ENCODE measurements at places on chromosomes 1 and 21.
A peak's percentile ranks its signal among the peaks of the same experiment; 100 is the strongest.

DNA sequence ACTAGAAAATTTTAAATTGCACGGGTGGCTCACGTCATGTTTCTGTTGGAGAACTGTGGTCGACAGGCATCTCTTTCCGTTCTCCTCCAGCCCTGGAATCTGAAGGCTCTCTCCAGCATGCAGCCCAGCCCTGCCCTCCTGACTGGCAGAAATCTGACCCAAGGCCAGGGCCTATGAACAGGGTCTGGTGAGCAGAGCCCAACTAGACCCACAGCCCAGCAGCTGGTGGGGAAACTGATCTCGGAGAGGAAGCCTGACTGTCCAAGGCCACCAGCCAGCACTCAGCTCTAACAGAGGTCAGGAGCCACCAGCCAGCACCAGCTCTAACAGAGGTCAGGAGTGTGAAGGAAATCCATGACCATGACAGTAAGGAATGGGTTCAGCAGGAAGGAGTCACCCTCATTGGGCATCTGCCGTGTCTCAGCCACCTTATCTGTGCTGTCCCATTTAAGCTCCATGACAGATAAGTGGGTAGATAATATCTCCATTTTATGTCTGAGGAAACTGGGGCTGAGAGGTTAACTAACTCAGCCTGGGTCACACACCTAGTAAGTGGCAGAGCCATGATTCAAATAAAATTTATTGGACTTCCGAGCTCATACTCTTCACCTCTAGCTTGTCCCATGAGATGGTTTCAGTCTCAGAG is 20.2 kb upstream of the PKP1 start:
- DNase-seq: no peak

DNA sequence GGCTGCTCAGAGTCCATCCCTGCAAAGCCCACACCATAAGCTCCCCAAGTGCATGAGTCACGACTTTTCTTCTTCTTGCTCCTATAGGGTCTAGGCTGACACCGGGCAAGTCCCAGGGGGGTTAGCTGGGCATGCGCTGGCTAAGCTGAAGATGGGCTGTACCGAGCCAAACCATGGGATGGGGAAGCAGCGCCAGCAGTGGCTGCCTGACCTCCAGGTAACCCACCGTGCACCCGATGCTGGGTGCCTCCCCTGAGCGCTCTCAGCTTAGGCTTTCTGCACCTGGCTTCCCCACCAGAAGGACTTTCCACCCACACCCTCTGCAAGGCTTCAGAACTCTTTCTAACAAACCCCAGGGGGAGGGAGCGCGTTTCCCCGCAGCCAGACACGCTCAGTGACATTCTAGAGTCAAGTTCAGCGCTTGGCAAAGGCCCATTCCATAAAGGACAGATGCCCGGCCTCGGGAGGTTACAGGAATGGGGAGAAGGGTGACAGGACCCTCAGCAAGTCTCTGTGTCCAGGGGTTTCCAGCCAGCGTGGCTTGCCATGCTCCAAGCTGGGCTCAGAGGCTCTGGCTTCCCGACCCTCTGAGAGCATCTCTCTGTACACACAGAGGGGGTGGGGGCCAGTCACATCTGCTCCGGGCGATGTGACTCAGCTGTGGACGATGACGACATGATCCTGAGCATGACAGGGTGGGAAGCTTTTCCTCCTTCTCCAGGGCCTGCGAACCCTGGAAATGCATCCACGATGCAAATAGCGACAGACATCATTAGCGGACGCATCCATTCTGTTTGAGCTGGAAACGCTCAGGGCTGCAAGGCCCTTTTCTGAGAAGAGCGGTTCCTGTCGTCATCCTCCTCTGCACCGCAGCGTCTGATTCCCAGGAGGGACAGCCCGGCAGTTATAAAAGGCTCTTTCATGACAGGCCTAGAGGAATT is 107.8 kb downstream of the SIK1 start:
- DNase-seq: no peak

- no peak for DNase-seq
Observed at GRCh38 chr1:17675744-17676143, 79.4 kb upstream of the ACTL8 start.

DNA sequence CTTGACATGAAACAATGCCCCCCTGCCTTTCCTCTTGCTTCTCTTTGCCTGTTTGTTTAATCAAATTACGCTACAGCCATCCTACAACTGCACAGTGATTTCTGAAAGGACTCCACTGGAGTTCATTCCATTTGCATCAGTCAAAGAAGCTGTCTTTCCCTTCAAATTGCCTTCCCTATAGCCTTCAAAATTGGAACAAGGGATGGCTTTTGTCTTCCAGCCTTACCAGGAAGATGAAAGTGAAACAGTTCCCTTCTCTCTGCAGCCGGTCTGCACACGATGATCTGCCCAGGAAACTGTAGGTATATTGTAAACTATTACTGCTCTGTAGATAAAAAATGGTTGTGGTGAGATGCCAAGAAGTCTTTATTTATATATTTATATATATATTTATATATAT is 65.6 kb upstream of the ETS2 start:
- no peak for DNase-seq

DNA sequence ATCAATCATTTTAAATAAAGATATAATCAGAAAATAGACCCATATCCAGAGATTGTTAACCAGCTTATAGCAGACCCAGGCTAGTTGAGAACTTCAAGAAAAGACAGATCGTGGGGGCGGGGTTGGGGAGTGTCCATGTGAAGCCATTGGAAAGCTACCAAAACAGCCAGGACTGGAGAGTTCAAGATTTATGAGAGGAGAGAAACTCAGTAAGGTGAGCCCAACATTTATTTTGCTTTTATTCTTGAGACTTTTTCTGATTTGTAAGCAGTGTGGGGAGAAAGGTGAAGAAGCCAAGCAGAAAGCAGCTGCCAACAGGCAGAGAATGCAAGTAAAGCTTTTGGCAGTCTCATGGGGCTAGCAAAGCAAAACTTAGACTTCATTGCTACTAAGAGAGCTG is 179.9 kb downstream of the VPS13D start:
- DNase-seq: no peak

DNA sequence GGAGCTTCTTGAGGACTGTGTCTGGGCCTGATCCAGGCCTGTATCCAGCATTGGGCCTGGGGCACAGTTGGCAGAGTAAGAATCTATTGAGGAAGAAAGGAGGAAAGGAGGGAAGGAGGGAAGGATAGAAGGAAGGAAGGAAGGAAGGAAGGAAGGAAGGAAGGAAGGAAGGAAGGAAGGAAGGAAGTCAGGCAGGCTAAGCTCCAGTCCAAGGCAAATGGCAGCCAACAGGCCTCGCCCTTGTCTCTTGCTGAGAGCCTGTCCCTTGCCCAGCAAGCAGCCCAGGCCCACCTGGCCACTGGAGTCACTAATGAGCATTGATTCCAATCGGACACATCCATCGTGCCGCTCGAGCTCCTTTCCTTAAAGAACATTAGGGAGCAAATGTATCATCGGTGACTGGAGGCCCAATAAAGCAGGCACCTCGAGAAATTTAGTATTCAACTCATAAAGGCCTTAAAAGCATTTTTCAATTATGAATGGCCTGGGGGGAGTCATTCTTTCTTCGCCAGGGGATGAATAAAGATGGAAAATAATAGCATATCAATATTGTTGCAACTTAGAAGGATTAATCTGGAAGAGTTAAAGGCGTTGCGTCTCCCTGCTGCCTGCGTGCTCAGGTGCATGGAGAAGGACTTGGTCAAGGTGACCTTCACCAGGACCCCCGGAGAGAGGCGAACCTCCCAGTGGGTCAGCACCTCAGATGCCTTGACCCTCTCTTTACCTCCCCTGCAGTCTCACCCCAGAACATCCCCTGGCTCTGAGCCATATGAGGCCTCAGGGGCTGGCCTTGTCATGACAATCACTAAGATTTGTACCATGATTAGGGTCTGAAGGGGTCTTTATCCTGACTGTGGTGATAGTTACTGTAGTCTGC is 144.5 kb upstream of the RUNX3 start:
- no peak for DNase-seq

DNA sequence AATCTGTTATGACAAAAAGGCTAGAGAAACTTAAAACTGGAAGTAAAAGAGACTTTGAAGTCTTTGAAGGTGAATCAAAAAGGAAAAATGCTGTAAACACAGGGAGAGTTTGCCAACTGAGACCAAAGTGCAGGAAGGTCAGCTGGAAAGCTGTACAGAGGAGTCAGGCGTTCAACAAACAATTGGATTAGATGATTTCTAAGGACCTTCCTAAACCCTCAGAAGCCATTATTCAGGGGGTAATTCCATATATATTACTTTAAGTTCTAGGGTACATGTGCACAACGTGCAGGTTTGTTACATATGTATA is 156.8 kb downstream of the ZBTB18 start:
- DNase-seq: no peak

GRCh38 chr21:34148419-34148804 is 75.0 kb downstream of the MRPS6 start:
- DNase-seq: no peak

DNA sequence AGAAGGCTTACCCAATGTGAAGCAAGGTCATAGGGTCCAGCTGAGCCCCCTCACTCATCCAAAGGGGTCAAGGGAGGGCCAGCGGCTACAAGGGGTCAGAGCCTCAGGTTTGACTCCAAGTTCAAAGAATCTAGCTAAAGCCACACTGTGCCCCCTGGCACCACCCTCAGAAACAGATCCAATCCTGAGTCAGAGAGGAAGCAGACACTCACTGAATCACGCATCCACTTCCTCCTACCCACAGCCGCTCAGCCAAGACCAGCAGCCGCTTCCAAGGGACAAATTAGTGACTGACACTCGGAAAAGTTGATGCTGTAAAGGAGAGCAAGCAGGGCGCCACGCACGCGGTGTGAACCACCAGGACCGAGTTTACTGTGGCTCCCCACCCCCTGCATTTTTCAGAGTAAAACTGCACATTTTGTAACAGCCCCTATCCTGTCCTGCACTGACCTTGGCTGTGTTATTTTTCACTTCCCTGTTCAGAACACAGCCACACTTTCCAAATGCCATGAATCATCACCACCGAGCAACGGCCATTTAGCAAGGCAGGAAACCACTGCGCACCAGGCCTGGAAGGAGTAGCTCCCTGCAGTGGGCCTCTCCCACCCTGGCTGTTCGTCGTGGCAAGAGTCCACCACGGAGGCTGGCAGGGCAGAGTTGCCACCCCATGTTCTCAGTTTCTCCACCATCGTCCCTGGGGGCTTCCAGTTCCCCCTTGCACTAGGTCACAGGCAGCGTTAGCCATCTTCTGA is 147.8 kb downstream of the TOMM20 start:
- DNase-seq: peak; percentile 38

- DNase-seq: no peak
Observed at GRCh38 chr1:42128964-42129363, 24.2 kb upstream of the GUCA2B start.

DNA sequence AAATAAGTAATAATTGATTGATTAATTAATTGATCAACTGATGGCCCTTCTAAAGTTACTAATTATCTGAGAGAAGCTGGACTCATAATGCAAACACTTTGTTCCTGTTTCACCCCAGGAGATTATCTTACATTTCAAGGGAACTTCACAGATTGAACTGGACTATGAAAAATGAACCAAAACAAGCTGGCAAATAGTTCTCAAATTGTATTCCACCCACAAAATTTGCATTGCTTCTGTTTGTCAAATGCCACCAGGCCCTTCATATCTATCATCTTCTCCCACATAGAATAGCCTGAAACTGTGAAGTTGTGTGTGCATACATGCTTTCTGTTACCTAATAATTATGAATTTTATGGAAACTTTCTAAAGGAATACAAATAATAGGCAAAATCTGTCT is 104.0 kb downstream of the ZNF281 start:
- DNase-seq: no peak

- no peak for DNase-seq
Observed at GRCh38 chr1:31401241-31401640, 11.8 kb upstream of the SERINC2 start.

- DNase-seq: no peak
Observed at GRCh38 chr1:169003864-169004516, 102.5 kb upstream of the ATP1B1 start.

- DNase-seq: no peak
Observed at GRCh38 chr1:174152427-174152826, 6.9 kb upstream of the RABGAP1L start.

DNA sequence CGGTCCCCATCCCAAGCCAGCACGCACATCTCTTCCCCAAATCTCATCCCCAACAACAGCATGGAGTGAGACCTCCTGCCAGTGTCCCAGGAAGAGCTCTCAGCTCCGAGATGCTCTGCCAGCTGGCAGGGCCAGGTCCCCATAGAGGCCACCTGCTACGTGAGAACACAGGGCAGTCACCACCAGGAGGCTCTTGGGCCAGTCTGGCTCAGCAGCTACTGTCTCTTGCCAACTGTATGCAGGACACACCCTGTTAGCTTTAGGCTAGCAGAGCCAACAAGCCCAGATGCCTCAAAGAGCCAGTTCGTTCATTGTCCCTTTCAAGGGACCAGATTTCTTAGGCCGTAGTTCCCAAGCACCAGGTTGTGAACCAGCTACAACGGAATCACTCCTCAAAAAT is 36.9 kb downstream of the FBXO2 start:
- no peak for DNase-seq

DNA sequence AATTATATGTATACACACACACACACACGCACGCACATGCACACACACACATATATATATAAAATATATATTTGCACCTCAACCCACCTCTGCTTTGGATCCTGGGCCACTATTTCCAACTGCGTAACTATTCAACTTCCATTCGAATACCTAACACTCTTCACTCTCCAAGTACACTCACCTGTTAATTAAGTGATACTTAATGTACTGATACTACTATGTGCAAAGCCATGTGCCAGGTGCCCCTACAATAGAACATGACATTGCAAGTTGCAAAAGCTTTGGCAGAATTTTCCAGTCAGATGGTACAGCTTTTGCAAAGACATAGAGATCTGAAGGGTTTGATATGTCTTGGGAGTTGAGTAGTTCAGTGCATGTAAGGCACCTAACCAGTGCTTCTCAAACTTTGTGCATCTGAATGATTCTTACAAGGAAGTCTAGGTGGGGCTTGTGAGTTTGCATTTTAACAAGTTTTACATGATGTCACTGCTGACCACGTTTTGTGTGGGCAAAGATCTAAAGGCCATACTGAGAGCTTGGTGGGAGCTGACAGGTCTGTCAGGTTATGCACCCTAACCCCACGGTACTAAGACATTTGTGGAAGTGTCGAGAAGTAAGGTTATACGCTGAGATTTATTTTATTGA is 7.2 kb downstream of the CXADR start:
- DNase-seq: no peak

DNA sequence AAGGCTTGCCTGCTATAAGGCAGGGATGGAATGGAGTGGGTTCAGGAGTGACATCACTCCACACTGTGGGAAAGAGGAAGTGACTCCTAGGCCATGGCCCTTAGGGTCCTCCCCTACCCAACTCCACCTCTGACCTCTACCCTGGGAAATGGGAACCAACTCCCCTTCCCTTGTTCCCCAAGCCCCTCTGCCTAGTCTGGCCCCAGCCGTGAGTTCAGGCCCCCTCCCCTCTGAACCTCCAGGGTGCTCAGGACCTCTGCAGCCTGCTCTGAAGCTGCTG is 3.8 kb upstream of the GUCA2A start:
- DNase-seq: no peak

GRCh38 chr1:224900062-224900630 is 29.3 kb upstream of the DNAH14 start:
- no peak for DNase-seq
